ENCODE measurements at places on chromosomes 2 and 18.

DNA sequence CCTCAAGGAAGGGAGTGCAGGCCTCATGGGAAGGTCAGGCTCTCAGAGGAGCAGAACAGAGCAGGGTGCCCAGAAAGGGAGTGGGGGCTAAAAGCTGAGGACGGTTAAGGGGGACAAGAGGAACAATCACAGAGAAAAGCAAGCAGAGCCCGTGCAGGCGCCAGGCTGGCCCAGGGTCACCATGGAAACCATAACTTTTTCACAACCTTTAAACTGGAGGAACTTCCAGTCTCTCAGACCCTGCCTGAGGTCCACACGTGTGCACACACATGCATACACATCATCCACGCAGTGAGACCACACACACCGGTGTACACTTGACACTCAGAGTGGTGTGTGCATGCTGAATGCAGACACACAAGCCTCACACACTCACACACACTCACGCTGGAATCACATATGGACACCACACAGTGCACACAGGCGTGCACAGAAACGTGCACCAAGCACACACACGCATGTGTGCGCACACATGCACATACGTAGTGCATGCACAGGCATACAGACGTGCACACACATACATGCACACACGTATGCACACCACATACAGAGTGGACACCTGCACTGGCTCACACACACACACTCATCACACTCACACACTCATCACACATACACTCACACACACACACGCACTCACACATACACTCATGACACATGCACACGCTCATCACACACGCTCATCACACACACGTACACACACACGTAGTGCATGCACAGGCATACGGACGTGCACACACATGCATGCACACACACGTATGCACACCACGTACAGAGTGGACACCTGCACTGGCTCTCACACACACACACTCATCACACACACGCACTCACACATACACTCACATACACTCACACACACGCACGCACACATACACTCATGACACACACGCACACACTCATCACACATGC, 37.2 kb upstream of the SNED1 start:
- DNase-seq, result no peak

DNA sequence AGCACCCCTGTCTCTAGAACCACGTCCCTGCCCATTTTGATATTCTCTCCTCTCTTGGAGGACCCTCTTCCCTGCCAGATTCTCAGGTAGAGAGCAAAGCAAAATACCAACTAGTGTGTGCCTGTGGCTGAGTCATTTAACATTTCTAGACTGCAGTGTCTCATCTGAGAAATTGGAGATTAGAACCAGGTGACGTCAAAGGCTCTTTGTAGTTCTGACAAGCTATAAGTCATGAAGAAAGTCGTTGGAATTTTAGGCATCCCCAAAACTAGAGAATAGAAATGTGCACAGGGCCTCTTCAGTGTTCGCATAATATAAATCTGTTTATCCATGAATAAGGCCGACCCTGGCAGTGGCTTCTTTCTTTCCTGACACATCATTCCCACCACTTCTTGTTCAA, 74.4 kb upstream of the TANC1 start:
- no peak for DNase-seq

- DNase-seq, result no peak
Observed at GRCh38 chr2:112666761-112667122, 21.0 kb downstream of the SLC20A1 start.

DNA sequence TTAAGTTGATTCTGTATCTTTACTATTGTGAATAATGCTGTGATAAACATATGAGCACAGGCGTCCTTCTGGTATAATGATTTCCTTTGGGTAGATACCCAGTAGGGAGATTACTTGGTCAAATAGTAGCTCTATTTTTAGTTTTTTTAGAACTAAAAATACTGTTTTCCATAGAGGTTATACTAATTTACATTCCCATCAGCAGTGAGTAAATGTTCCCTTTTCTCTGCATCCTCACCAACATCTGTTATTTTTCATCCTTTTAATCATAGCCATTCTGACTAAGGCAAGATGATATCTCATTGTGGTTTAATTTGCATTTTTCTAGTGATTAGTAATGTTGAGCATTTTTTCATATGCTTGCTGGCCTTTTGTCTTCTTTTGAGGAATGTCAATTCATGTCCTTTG, 35.1 kb downstream of the PMS1 start:
- DNase-seq, result peak; percentile 20

GRCh38 chr2:42722320-42723190, 41.4 kb downstream of the OXER1 start:
- DNase-seq, result peak; percentile 30

GRCh38 chr18:63145166-63145850, 174.3 kb downstream of the BCL2 start:
- no peak for DNase-seq

DNA sequence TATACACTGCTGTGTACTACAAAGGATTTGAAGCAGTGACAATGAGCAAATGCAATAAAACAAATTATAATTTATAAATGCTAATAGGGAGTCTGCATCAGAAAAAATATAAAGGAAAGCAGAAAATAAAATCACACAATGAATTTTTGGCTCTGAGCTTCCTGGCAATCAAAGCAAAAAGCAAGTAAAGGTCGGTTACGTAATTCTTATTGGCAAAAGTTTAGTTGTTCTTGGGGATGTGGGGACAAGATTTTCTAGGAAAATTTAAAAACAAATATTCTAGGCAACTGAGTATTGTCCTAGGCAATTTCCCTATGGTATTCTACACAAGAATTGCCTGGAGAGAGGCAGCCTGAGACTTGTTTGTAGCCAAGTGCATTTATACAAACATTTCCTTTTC, 1.8 kb downstream of the ORC2 start:
- DNase-seq, result no peak

DNA sequence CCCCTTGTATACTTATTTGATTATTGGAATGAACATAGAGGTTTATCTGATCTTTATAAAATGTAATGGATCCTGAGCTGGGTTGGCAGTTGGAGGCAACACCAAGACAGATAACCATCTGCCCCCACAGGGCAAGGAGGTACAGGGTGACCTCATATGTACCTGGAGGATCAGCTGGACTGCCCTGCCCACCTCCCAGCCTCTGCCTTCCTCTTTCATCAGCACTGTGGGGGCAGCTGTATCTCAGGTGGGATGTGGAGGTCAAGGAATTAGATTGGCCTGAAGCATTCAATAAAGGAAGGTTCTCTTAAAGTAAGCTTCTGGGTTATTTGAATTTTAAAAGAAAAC, 92.6 kb downstream of the LYPD6 start:
- no peak for DNase-seq

- DNase-seq, result no peak
Observed at GRCh38 chr2:236755278-236755840, 185.7 kb downstream of the ACKR3 start.

DNA sequence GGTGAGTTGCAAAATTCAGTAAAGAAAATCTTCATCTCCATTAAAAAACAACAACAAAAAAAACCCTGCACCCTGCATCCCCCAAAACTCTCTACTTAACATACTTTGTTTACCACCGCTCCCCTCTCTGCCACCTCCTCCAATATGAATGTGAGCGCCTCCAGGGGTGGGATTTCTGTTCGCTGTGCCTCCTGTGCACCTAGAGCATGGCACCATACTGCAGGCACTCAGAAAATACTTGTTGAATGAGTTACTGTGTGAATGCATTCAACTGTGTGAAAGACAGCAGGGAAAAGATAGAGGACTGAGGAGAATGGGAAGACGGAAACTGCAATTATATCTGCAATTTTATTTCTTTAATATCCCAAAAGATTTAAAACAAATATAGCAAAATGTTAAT, 4.5 kb downstream of the CEBPZ start:
- DNase-seq, result no peak

DNA sequence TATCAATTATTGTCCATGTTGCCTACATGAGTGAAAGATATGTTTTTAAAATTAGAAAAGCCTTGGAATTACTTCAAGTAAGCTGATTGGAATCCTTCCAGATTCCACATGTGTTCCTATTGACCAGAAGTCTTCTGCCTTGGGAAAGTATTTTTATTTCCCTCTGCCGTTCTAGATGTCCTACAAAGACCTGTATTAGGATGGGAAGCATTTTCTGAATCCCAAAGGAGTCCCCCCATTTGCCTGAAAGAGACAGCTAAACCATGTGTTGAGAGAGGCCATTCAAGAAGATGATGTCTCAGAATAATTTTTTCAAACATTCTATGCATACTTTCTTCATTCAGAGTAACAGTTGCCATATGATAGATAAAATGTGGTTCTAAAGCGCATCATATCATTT, 19.0 kb upstream of the MYO1B start:
- no peak for DNase-seq

GRCh38 chr2:9658972-9659371, 28.2 kb upstream of the YWHAQ start:
- no peak for DNase-seq

DNA sequence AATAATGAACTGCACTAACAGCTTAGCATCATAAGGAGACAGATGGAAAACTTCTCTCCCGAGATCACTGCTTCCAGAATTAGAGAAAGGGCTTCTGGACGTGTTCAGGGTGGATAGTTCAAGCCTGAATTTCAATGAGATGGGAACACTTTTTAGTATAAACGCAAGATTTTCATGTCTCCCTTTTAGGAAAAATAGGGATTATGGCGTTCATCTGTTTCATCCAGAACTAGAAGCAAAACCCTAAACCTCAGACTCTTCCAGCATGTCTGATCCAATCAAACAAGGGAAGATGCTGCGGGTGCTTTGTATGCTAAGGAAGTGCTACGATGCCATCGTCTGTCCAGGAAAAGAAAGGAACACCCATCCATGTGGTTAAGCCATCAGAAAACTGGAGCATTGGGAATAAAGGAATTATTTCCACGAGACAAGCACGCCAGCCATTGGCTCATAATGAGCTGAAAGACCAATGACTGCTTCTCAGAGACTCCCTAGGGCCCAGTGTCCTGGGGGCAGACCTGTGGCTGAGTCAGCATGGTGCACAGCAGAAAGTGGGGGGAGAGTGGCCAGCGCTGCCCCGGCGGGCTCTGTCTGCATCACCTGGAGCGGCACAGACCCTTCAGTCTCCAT, 65.9 kb upstream of the AFF3 start:
- no peak for DNase-seq

DNA sequence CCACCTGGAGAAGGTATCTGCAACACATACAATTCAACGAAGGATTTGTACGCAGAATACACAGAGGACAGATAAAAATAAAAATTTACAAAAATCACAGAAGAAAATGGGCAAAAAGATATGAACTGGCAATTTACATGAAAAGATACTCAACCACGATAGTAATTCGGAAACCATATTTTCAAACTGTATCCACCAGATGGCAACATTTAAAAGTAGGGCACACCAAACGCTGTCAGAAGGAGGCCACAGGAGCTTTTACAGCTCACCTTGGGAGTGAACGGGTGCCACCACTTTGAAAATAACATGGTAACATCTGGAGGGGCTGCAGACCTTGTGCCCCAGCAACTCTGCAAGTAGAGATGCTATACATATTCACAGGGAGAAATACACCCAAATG, 9.8 kb downstream of the KIF1A start:
- no peak for DNase-seq
